ENCODE measurements at places on chromosomes 4 and X.

- no peak for DNase-seq
Measured at GRCh38 chr4:169283114-169283509, 12.4 kb upstream of the SH3RF1 start.

GRCh38 chr4:143586080-143586479, 72.6 kb downstream of the SMARCA5 start:
- DNase-seq = no peak

DNA sequence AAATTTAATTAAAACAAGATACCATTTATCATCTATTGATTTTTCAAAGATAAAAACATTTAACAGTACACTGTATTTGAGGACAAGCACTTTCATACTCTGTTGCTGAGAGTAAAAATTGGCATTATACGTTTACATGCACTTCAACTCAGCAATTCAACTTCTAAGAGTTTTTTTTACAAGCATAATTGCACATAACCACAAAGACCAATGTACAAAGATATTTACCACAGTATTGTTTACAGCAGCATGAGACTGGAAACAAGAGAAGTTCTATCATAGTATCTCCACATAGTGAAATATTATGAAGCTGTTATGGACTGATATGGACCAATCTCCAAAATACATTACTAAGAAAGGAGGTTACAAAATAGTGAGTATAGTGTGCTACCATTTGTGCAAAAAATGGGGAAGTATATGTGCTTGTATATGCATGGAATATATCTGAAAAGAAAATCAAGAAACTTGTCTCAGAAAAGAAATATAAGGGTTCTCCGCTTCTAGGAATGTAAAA, 10.9 kb downstream of the GAB3 start:
- DNase-seq = no peak

- DNase-seq = no peak
Measured at GRCh38 chr4:22457348-22457747, 58.5 kb downstream of the ADGRA3 start.

DNA sequence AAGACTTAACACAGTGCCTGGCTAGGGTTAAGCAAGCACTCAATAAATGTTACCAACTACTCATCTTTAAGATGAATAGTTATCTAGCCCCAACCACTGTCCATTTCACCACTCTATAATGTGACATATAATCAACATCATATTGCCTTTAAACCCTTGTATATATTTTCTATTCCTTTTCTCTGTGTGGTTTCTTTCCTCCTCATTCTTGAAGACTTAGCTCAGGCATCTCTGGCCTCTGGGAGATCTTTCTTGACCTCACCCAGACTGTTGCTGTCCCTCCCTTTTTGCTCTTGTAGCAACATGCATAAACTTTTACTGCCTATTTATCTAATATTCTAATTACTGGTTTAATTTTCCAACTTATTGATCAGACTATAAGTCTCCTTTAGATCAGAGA, 249.9 kb upstream of the MAB21L2 start:
- DNase-seq = no peak

- no peak for DNase-seq
Measured at GRCh38 chrX:34631479-34632220, 25.4 kb downstream of the TMEM47 start.

- DNase-seq = no peak
Measured at GRCh38 chr4:76526585-76526990, 91.6 kb downstream of the SHROOM3 start.

- DNase-seq = no peak
Measured at GRCh38 chr4:76313547-76313946, 7.0 kb downstream of the STBD1 start.

- DNase-seq = no peak
Measured at GRCh38 chr4:38818441-38818976, 13.9 kb upstream of the TLR1 start.

DNA sequence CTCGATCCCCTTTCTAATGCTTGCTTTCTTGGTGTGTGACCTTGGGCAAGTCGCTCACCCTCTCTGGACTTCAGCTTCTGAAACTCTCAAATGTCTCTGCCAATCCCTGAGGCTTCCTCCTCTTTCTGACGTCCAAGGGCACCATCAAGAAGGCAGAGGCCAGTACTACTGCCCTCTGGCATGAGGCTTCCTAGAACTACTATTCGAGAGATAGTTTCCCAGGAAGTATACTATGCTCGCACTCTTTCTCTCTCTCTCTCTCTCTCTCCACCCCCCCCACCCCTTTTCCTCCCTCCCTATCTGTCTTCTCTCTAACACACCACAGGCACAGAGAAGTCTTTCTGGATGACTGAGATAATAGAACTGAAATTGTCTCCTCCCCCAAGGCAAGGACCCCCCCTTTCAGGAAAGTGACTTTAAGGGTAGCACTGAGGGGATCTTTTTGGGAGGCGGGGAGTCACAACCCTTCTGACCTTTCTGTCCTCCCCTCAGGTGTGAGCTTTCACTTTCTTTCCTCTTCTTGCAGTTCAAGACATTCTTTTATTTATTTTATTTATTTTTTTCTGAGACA, 20.0 kb upstream of the BCOR start:
- no peak for DNase-seq

GRCh38 chr4:76562161-76562560, 127.1 kb downstream of the SHROOM3 start:
- DNase-seq = no peak

- DNase-seq = no peak
Measured at GRCh38 chr4:133483600-133484246, 334.6 kb downstream of the PCDH10 start.

GRCh38 chr4:10442976-10443375, 14.2 kb downstream of the ZNF518B start:
- no peak for DNase-seq

DNA sequence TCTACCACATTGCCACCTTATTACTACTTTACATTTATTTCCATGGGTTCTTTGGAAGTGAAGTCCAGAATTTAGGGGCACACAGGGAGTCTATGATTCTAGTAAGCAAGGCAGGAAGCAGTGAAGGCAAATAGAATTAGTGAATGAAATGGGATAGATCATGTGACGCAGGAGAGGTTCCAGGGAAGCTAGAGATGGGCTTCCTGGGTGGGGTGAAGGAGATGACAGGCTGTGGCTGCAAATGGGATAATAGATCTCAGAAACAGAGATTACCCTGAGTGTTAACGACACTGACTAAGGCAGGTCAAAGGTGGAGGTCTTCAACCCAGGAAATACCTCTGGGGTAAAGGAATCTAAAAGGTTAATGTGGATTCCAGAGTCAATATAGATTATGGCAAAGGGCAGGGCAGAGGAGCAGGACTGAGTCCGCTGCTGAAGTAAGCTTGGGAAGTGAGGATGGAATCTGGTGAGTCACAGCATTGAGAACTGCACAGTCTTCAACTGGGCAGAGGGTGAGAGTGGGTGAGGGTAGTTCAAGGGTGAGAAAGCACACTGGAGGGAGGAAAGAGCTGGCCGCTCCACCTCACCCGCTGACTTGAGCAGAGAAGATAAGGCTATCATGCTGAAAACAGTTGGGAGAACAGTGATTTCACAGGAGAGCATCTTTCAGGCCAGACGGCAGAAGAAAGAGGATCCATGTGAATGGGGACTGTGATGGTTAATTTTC, 70.8 kb downstream of the ANXA3 start:
- no peak for DNase-seq

DNA sequence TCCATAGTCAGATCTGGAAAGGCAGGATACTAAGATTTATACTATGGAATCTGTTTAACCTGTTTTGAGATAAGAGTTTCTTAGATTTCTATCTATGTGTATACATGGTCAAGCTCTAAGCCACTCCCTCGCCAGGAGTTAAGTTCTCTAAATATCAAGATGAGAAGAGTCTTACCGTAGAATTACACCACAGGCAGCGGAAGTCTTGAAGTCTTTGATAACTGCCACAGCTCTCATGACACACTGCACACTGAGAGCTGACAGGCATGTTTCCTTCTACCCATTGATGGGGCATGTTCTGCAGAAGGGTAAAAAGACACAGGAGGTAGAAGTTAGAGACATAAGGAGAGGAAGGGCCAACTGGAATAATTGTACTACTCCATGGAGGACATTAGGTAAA, 67.7 kb downstream of the DGKK start:
- DNase-seq = no peak

DNA sequence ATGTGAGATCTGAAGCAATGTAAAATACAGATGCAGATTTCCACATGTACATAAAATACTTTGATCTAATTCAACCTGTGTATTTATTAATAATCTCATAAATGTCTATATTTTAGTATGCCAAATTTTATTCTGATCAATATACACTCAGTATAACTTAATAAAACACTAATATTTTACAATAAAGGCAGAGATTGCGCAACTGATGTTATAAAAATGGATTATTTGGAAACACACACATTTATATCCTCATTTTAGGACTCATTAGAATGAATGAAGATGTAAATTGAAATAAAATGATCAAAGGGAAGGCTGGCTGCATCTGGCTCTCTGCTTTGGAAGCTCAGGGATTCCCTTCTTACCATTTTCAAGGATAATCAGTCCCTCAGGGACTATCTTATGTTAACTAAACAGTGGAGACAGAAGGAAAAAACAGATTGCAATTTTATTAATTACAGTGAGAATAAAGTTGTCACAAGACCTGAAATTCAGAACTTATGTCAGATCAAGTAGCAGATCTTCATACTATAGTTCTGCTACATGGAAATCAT, 900.9 kb upstream of the EPHA5 start:
- DNase-seq = no peak

DNA sequence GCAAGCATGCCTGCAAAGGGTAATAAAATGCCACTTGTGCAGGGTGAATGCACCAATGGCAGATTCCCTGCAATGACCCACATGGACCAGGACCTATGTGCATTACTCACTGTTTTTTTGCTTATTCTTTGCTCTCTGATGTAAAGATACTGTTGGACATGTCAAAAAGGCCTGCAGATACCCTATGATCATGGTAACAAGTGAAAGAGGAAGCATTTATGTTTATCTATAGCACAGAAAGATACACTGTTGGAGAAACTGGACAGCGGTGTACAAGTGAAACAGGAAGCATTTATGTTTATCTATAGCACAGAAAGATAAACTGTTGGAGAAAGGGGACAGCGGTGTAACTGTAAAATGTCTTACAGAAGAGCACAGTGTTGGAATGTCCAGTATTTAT, 127.5 kb downstream of the PAPSS1 start:
- no peak for DNase-seq

GRCh38 chr4:77040270-77040669, 35.5 kb downstream of the CCNI start:
- no peak for DNase-seq

- DNase-seq = no peak
Measured at GRCh38 chrX:73182502-73183114, 32.0 kb downstream of the NAP1L2 start.

GRCh38 chr4:38086151-38086848, 126.1 kb downstream of the PTTG2 start:
- no peak for DNase-seq

- no peak for DNase-seq
Measured at GRCh38 chrX:16610121-16610621, 39.8 kb upstream of the S100G start.

DNA sequence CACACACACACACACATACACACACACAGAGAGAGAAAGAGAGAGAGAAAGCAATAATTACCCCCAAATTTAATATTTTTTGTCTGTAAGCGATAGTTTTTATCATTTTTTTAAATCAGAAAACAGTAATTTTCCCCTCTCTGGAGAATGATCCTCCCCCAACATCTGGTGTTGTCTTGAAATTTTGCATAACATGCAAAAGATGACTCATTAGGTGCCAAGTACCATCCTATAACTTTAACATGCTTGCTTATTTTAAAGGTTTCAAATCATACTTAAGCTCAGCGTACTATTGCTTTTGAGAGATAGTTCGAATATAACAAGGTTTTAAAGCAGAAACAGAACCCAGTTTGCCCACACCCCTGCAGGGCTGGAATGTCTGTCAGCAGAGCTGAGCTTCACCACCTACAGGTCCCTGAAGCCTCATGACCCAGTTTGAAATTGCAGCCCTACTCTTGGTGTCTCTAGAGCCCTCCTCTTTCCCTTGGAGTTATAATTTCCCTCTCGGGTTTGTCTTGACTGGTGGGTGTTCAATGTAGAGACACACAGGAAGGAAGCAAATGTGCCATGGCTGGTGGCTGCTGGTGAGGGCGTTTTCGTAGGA, 175.0 kb upstream of the HS3ST1 start:
- DNase-seq = no peak

GRCh38 chr4:156247470-156247869, 293.8 kb upstream of the CTSO start:
- DNase-seq = no peak

DNA sequence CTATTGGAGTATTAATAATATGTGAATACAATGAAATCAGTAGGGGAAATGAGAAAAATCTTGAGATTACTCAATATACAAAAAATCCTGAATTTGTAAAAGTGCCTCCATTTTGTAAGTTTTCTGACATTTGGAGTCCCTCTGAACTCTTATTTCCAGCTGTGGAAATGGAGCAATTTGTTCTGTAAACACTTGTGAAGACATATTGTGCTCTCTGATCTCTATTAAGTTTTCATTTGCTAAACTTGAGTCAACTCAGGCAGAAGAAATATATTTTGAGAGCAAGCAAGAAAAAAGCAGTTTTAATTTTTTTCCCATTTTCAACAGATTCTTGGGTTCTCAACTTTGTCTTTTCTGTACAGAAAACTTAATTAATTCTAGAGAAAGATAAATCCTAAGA, 51.4 kb upstream of the PCDH18 start:
- DNase-seq = no peak

DNA sequence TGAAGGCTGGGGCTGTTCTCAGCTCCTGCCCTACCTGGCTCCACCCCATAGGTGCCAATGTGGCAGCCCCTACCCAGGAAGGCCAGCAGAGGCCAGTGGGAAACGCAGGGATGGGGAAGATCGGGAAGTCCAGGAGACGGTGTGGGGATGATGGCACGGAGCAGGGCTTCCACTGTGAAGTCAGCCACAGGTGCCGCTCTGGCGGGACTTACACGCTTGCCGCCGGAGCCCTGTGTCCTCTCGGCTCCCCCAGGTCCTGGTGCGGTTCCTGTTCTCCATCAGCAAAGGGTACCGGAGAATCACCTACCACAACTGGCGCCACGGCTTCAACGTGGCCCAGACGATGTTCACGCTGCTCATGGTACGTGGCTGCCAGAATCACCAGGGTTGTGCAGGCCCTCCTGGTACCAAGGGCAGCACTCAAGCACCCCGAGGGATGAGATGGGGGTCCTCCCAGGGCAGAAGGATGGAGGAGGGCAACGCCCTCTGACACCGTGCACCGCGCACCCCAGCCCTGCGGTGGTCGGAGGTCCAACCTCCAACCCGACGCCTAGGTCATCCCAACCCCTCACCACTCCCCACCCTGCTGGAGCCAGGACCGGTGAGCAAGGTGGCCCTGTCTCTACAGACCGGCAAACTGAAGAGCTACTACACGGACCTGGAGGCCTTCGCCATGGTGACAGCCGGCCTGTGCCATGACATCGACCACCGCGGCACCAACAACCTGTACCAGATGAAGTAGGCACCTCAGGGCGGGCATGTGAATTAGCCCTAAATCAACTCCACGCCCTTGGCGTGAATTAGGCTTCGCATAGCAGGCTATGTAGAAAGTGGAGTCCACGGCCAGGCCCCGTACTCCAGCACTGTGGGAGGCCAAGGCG, 12.0 kb downstream of the ATP5ME start:
- DNase-seq = no peak
